Ovary (tissue), 10 donors: ENCODE measurements at places on chromosomes 5 and 9. TPM values are rescaled to one million over a fixed set of nuclear protein-coding genes. Genes with fewer than 3 reads are reported as not detected.

DNA sequence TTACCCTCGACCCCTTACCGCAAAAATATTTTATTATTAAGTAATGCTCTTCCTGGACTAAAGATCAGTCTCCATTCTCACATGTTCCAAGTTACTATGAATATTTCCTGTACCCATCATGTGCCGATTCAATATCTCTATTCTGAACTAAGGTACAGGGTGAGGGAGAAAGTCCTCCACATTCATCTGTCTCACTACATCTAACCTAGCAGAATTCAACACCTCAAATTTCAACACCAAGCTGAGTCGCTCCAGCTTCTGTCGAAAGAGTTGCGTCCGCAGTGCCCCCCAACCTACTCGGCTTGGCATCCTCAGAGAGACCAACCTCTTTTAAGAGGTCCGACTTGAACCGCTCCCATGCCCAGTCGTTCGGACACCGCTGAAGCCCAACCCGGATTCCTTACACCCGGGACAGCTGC lies 1.0 kb downstream of the CERT1 start:
- DNase-seq, result no peak

DNA sequence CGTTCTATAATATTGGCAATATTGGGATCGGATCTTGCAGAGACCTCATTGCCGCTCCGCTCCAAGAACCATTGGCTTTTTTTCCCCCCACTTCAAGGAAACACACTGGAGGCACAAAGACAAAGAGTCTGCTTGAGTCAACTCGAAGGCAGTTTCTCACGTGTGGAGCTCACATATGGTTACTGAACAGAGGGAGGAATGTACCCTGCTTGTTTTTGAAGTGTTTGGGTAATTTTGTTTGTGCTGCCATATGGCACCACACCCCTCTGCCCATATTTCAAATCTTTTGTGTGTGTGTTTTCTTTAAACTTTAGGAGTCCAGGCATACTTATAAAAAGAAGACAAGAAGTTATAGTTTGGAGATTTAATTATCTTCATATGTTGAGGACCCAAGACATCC lies 595.9 kb downstream of the DTWD2 start:
- no peak for DNase-seq

GRCh38 chr5:138610918-138611677 lies 35.9 kb upstream of the HSPA9 start:
- DNase-seq, result peak; percentile 55

DNA sequence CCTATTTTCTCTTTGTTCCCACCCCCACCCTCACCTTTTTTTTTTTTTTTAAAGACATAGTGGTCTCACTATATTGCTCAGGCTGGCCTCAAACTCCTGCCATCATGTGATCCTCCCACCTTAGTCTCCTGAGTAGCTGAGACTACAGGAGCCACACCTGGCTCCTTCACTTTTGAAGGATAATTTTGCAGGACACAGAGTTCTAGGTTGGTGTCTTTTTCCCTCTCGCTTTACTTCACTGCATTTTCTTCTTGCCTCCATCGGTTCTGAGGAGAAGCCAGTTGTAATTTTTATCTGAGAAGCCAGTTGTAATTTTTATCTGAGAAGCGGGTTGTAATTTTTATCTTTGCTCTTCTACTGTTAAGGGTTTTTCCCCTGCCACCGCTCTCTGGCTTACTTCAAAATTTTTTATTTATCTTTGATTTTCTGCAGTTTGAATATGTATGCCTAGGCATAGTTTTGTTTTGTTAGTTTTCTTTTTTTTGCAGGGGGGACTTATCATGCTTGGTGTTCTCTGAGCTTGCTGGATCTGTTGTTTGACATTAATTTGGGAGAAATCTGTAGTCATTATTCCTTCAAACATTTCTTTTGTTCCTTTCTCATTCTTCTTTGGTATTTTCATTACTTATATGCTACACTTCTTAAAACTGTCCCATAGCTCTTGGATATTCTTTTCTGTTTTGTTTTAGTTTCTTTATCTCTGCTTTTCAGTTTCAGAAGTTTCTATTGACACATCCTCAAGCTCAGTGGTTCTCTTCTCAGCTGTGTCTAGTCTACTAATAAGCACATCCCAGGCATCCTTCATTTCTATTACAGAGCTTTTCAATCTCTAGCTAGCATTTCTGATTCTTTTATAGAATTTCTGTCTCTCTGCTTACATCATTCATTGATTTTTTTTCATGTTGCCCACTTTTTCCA lies 148.2 kb upstream of the CHD1 start:
- DNase-seq, result no peak

GRCh38 chr9:136634904-136635303 lies 27.8 kb upstream of the EGFL7 start:
- no peak for DNase-seq

GRCh38 chr5:56094579-56095361 lies 100.0 kb upstream of the IL6ST start:
- DNase-seq, result no peak

- DNase-seq, result no peak
Observed at GRCh38 chr5:22431406-22431805, 421.7 kb downstream of the CDH12 start.

LRRC19 gene
- polyA plus RNA-seq, result not detected

SLC36A3 gene
- not detected for polyA plus RNA-seq

UAP1L1 gene
- polyA plus RNA-seq, result 3.0 TPM
